Skeletal muscle tissue (tissue), 5 donors: ENCODE measurements at places on chromosomes 7 and 10. TPM values are rescaled to one million over a fixed set of nuclear protein-coding genes. Genes with fewer than 3 reads are reported as not detected.

RBP3 gene
- not detected for total RNA-seq

UTF1 gene
- not detected for total RNA-seq

MUC12 gene
- not detected for total RNA-seq

LIPN gene
- not detected for total RNA-seq

SPDYE11 gene
- total RNA-seq = not detected

SPAM1 gene
- not detected for total RNA-seq

CRHR2 gene
- total RNA-seq = under 0.01 TPM

TAS2R40 gene
- not detected for total RNA-seq

UNCX gene
- not detected for total RNA-seq

NCF1 gene
- 1.6 TPM for total RNA-seq

PON2 gene
- total RNA-seq = 53.8 TPM

PLEKHS1 gene
- 0.52 TPM for total RNA-seq

FAM241B gene
- total RNA-seq = not detected

CYP3A5 gene
- total RNA-seq = 1.0 TPM

SEC23IP gene
- 17.7 TPM for total RNA-seq

TMEM270 gene
- not detected for total RNA-seq

MKX gene
- 5.2 TPM for total RNA-seq

HSPA14 gene
- total RNA-seq = 11.0 TPM

CREM gene
- 21.4 TPM for total RNA-seq

SEMA3E gene
- total RNA-seq = 1.0 TPM

PITX3 gene
- total RNA-seq = 4.2 TPM

ZNF467 gene
- total RNA-seq = 2.1 TPM

ATOH7 gene
- not detected for total RNA-seq

MAGI2 gene
- 4.2 TPM for total RNA-seq

SLC13A1 gene
- not detected for total RNA-seq
